ENCODE measurements at places on chromosomes 3 and 15.

DNA sequence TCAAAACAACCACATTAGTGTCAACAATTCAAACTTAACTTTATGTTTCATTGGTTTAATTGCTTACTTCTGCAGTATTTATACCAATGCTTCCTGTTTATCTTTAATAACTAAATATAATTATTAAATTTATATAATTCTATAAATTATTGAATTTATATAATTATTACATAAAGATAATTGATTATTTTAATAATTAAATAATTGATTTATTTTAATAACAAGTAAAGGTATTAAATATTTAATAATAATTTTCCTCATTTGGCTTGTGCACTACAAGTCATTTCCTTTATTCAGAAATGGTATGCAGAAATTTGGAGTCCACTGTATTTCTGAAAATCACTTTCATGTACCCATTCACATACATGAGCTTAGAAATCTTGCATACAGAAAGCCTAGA is 156.2 kb upstream of the NSMCE3 start:
- DNase-seq: no peak

DNA sequence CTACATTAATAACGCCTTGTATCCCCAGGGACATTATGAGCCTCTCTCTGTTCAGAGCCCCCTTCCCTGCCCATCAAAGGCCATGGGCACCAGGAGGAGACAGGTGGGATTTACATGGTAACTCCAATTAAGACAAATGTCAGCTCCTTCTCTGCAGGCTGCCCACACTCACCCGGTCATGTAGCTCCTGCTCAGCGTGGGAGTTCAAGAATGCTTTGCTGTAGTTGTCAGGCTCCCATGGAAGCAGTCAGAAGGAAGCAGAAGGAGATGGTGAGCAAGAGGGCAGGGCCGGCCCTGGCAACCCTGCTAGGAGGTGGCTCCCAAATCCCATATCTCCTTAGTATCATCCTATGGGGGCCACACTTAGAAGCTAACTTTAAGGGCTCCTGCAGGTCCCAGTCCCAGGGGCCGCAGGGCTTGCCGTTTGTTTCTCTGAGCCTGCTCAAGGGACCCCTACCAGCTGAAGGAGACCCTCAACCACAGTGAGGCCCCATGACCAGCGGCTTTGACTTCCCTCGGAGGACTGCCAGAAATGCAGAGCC is 218.4 kb upstream of the TLE3 start:
- no peak for DNase-seq

GRCh38 chr15:100430411-100430810 is 88.6 kb upstream of the ADAMTS17 start:
- DNase-seq: no peak

DNA sequence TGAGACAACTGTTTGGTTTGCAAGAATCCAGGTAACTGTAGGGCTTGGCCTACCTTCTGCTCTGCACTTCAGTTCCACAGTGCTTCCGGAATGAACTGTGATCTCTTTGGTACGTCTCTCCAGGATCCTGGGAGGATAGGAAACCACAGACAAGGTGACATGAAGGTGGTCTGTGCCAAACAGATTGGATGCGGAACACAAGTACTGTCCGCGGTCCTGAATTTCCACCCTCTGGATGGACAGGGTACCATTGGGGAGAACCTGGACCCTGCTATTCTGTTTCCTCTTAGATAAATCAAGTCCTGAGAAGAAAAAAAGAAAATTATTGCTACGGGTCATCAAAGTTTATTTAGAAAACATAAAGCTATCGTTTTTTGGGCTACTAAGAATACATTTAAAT is 17.3 kb downstream of the IGSF10 start:
- no peak for DNase-seq

DNA sequence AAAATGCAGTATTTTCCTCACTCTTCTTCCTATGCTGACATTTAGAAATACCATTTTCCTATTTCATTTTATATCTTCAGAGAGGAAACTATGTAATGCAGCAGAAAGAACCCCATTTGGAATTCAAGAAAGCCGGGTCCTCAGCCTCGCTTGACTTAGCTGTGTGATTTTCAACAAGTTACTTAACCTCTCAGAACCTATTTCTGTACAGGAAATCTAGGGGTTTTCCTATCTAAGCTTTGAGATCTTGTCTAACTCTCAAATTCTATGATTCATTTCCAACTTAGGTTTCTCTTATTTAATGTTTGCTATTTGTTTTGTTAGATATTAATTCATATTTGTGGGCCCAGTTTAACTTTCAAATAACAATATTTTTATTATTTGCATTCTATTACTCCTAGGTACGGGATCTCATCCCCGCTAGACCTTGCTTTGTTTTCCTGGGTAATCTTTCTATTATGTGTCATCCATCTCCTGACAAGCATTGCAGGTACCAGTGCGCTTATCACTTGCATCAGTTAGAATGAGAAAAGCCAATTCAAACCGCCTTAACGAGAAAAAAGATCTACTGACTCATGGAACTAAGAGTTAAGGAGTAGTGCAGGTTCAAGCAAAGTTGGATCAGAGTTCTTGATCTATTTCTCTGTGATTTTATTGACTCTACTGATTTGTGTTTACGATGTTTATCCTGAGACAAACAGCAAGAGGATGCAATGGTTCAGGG is 70.6 kb upstream of the BHLHE40 start:
- no peak for DNase-seq

GRCh38 chr3:160796089-160796812 is 40.2 kb downstream of the PPM1L start:
- no peak for DNase-seq

DNA sequence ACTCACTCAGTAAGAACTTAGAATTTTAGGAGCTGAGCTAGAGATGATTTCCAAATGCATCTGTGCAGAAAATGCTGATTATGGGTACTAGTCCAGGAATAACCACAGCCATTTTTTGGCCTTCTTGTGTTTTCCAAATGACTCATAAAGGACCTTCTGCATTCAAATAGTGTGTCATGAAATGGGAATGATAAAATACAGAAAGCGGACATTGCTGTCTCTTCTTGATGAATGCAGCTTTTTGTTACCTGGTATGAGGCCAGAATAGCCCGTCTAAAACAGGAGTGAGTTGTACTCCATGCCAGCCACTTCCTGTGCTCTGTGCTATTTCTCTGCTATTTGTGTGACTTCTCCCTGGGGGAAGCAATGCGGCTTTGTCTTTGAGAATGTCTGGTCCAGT is 20.5 kb upstream of the FRMD5 start:
- no peak for DNase-seq

DNA sequence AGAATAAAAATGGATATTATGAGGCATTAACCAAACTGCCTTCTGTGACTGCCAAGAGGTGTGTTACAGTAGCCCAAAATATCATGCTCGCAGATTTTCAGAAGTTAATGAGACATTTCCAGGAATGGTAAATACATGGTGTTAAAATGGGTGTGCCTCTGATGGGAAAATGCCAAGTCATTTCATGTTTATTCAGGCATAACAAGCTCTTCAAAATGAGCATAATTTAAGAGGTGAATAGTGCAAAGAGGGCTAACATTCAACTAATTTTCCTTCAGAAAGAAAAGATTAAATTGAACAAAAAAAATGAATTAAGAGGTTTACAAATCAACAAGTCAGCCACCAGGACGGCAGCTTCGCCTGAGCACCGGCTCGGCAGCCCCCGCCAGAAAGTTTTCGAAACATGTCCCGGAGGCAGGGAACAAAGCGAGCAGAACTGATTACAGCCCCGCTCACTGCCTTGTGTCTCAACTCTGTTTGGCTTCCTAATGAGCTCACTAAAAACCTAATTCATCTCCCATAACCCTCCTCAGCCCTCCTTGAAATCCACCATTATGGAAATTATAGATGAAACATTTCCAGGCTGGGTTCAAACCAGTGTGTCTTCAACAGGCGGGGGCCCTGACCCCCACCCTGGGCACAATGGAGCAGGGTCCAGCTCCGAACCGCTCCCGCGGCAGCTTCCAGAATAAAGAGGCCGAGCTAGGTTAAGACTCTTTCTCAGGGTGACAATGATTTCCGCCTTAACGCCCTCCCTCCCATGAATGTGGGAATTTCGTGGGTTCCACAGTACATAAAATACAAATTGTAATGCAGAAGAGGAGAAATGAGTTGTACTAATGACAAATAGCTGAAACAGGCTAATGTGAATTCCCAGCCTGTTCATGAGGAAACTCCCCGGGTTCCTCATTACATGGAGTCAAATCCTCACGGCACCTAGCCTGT is 43.9 kb downstream of the MEIS2 start:
- DNase-seq: no peak

GRCh38 chr3:13158408-13158807 is 85.2 kb upstream of the IQSEC1 start:
- no peak for DNase-seq

DNA sequence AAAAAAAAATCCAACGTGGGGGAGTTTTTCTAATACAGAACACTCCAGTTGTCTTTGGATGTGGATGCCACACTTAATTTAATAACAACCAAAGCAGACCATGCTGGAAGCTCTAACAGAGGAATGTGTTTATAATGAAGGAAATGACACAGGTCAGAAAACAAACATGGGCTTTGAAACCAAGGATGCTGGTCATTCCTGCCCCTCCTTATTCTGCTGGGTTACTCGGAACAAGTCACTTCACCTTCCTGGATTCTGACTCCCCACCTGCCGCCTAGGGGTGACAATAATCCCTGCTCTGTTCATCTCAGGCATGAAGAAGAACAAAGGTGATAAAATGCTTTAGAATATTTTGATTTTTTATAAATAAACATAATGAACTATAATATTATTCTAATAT is 240.9 kb upstream of the ADAMTS9 start:
- DNase-seq: no peak

Data from neural crest cell (in vitro differentiated cells).